ENCODE measurements at places on chromosomes 13 and 19.

DNA sequence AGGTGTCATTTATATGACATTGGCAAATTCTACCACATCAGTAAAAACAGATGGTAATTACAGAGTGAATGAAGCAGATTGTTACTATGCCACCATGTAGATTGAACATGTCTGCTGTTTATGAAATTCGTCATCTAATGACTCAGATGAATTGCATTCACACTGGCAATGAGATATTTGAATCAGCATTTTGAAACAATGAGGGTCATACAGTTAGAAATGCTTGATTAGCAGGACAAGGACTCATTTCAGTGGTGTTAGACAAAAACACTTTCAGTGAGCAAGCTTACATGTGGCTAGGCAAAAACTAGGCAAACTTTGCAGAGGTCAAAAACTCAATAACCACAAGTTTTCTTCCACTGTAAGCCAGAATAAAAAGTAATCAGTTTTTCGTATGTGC is 1165.0 kb downstream of the SLITRK1 start:
- no peak for DNase-seq

GRCh38 chr19:18433015-18433691 is 4.8 kb downstream of the ISYNA1 start:
- no peak for DNase-seq

DNA sequence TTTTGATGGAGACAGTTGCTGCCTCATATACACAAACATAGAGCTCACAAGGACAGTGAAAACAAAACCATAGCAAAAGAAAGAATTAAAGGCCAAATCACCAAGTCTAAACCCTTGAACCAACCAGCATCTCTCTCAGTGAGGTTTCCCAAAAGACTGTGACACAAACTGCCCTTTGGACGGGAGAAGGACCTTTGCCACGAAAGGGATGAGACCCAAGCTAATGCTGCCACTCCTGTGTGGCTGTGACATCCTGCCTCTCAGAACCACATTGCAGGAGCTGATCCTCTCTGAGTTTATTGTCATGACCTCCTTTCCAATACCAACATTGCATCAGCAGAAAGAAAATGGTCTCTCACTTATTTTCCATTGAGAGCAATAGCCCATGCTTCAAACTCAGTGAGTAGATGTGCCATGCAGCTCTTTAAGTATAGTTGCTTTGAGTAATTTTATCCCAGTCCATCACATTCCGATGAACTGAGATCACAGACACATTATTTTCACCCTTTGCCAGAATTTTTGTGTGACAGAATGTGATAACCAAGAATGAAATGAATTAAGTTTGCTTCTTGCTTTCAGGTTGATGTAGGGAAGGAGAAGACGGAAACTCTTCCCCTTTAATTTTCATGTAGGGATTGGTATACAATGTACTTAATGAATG is 133.5 kb upstream of the IRS2 start:
- DNase-seq: no peak

DNA sequence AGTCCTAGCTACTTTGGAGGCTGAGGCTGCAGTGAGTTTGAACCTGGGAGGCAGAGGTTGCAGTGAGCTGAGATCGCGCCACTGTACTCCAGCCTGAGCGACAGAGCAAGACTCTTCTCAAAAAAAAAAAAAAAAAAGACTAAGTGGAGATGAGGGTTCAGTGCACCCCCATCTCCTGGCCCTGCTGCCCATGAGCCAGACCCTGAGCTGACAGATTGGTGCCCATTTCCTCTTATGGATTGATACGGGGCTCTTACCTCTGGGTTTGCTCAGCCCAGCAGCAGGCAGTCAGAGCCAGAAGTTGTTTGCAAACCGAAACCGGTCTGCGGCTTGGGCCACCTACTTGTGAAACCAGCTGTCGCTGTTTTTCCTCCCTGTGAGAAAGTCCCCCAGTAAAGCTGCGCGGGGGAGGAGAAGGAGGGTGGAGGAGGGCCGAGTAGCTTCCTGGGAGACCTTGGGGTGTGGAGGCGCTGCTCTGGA is 36.9 kb downstream of the ARRDC2 start:
- DNase-seq: peak; percentile 85

DNA sequence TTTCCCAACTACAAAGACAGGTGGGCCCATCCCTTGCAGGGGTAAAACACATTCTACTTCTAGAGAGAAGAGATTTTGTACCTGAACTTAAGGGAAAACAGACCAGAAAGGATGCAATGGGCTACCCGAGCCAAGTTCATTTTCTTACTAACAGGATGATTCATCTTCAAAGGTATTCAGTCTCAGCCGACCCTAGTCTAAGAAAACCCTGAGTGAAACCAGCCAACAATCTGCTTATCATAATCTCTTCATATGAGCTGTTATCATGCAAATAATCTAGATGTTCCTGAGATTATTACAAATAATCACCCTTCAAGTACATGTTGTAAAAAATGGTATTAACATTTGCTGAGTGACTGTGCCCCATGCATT is 15.6 kb downstream of the PABPC3 start:
- no peak for DNase-seq

- no peak for DNase-seq
These were observed 1.5 kb downstream of the C3 start for GRCh38 chr19:6718741-6719539.

GRCh38 chr19:44687888-44688287 is 11.1 kb upstream of the CEACAM16 start:
- no peak for DNase-seq
